ENCODE measurements at places on chromosomes 1 and 21. TPM values are rescaled to one million over a fixed set of nuclear protein-coding genes. Genes with fewer than 3 reads are reported as not detected.

RIMKLA gene
- total RNA-seq: 0.44 TPM

DPT gene
- total RNA-seq: not detected

KIF17 gene
- total RNA-seq: not detected

USP33 gene
- total RNA-seq: 58.6 TPM

DNAJC28 gene
- total RNA-seq: 0.58 TPM

KCNE2 gene
- total RNA-seq: not detected

RGS4 gene
- total RNA-seq: not detected

CFHR3 gene
- total RNA-seq: not detected

LPAR3 gene
- total RNA-seq: 1.5 TPM

ERO1B gene
- 2.5 TPM for total RNA-seq

HSD3B1 gene
- not detected for total RNA-seq

IGSF5 gene
- not detected for total RNA-seq

S100A3 gene
- total RNA-seq: not detected

APCS gene
- total RNA-seq: not detected

UBL4B gene
- total RNA-seq: not detected

TTC22 gene
- 10.6 TPM for total RNA-seq

MYBPHL gene
- not detected for total RNA-seq

C1orf74 gene
- 2.0 TPM for total RNA-seq

ACTL8 gene
- total RNA-seq: not detected

RCSD1 gene
- 157 TPM for total RNA-seq

MPC2 gene
- total RNA-seq: 53.0 TPM

RBP7 gene
- total RNA-seq: not detected

SPATC1L gene
- 6.1 TPM for total RNA-seq

TAS1R1 gene
- not detected for total RNA-seq

SLAMF6 gene
- total RNA-seq: 25.1 TPM

TEDDM1 gene
- not detected for total RNA-seq

NCDN gene
- 19.4 TPM for total RNA-seq

CD101 gene
- total RNA-seq: 4.2 TPM

LGR6 gene
- total RNA-seq: not detected

KCNJ6 gene
- total RNA-seq: not detected

SPRR2A gene
- total RNA-seq: not detected

CFAP126 gene
- total RNA-seq: not detected

PAFAH2 gene
- total RNA-seq: 10.1 TPM

PTAFR gene
- total RNA-seq: 0.20 TPM

CYP4X1 gene
- not detected for total RNA-seq

WNT3A gene
- total RNA-seq: not detected

TCP10L gene
- total RNA-seq: 0.71 TPM

TARDBP gene
- 186 TPM for total RNA-seq

PLA2G2D gene
- not detected for total RNA-seq

RGS16 gene
- 1.9 TPM for total RNA-seq
